ENCODE measurements at places on chromosomes 1 and 21.

DNA sequence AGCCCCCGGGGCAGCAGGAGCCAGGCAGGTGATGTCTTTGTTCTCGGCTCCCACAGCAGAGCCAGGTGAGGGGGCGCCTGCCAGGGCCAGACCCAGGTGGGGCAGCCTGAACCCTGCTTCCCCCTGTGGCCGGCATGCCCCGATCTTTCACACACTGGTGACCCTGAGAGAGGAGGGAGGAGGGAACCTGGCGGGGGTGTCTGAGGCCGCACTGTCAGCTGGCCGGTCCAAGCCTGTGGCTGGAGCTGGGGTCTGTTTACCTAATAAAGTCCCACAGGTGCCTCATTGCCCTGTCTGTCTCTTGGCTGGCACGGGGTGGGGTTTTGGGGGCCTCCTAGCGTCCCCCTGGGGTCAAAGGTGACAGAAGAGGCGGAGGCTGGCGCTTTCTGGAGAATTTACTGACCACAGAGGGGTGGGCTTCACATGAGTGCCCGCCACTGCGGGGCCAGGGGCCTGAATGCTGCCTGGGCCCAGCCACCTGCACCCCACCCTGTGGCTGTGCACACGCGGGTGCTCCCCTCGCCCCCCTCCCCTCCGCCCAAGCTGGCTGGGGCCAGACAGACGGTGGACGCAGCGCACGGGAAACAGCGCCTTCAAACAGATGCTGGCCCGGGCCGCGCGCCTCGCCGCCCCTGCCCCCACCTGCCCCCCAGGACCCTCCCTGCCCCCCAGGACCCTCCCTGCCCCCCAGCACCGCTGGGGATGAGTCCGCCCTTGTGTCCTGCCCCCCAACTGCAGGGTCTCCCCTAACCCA is 5.8 kb downstream of the TMEM240 start:
- DNase-seq, result no peak

DNA sequence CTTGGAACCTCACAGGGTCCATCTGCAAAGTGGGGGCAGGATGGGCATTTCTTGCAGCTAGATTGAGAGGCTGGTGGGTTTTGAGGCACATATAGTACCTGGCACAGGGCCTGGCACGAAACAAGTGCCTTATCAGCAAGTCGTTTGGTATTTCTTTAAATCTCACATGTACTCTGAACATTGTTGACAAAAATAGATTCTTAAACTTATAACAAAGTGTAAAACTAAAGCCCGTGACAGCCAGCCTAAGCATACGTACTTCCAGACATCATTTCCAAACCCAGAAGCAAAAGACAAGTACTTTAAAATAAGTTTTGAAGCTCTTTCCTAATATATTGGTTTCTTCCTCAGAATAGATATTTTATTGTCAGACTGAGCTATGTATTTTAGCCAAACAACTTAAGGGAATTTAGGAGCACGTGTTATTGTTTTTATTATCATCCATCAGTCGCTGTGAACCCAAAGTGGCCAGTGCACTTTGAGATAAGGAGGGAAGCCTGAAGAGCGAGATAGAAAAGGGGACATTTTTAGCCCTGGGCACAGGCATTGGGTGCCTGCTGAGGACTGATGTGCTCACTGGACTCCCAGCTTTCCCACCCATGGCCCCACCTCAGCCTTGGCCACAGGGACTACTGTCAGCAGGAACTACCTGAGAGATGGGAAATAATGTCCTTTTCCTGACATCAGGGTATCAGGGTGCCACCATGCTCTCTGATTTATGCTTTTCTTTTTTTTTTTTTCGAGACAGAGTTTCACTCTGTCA is 3.0 kb downstream of the FBLIM1 start:
- DNase-seq, result no peak

GRCh38 chr21:31945141-31945540 is 72.3 kb downstream of the HUNK start:
- DNase-seq, result no peak

- no peak for DNase-seq
Observed at GRCh38 chr1:174815036-174815435, 184.7 kb upstream of the CACYBP start.

- DNase-seq, result no peak
Observed at GRCh38 chr21:26385721-26386120, 187.4 kb downstream of the CYYR1 start.
